Peyer's patch (tissue), 4 donors: ENCODE measurements at places on chromosomes 1 and 21. TPM values are rescaled to one million over a fixed set of nuclear protein-coding genes. Genes with fewer than 3 reads are reported as not detected.

DNA sequence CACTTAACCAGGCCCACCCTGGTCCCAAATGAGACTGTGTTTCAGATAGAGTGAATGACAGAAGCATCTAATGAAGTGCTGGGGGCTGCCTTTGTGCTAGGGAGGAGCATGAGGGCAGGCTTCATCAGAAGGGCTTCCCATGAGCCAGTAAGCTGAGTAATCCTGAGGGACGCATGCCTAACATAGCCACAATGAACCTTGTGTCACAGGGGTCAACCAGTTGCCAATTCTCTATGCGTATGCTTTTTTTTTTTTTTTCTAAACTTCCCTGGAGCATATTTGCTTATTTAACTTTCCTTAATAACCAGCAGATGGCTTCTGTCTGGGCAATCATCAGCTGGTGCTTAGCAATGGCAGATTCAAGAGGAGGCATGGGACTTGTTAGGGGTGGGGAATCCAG lies 25.5 kb upstream of the CYP2J2 start:
- no peaks in the 10 kb centered on the region for H3K27me3 ChIP-seq
- H3K27ac ChIP-seq = no peak overlapping the region
- no peak overlapping the region for H3K4me3 ChIP-seq
- no peaks in the 10 kb centered on the region for H3K4me1 ChIP-seq
- no peak for DNase-seq

DNA sequence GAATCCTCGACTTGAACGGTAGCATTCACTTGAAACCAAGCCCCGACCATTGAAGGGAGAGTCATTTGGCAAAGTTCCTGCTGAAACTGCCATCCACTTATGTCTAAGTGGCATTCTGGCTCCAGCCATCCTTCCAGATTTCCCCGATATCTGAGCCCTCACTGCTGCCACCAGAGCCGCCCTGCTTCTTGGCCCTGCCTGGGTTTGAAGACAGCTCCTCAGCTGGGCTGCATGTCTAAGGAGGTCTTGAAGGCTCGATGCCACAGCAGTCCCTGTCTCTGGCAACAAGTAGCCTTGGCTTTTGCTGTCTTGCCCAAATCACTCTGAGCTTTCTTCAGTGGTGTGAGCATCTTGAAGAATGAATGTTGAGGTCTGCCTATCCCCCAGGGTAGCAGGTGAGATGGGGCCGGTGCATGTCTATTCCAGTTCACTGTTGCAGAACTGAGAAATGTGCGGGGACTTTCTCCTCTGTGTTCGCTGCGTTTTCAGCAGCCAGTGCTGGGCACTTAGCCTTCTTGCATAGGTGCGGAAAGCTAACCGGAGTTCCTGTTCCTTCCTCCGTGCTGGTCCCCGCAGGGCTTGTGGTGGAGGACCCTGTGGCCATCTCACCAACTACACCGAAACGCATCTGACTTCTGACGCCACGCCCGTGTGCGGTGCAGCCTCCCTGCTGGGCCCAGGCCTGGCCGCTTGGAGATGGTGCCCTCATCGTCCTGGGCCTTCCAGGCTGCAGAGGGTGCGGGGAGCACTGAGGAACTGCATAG lies 29.2 kb downstream of the MAN1C1 start:
- DNase-seq = no peak
- no peak overlapping the region for H3K4me3 ChIP-seq
- no peaks in the 10 kb centered on the region for H3K4me1 ChIP-seq

DNA sequence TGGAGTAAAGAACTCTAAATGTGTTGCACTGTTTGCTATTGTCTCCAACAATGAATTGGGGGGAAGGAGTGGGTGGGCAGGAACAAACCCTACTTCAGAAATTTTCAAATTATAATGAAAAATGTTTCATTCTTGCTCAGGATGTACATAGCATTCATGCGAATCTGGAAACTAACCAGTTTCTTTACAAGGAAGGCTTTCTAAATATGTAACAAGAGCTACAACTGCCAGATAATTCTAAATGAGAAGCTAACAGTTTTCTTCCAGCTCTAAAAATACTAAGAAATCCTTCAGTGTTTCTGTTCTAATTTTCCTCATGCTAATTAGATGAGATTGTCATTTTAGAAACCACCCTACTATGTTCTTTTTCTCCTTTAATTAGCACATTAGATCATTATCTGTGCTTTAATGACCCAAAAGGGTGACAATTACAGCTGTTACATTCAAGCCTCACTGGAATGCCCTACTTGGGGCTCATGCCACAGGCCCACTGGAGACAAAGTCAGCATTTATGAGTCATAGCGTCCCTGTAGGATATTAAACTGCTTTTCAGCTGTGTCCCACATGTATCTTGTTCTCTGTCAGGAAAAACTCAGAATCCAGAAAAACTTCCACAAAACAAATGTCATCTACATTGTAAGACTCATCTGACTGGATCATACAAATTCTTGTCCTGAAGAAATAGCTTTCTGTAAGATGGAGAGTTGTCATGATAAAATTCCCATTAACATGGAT lies 804.6 kb upstream of the CXADR start:
- no peak for DNase-seq
- no peaks in the 10 kb centered on the region for H3K27me3 ChIP-seq
- no peaks in the 10 kb centered on the region for H3K36me3 ChIP-seq
- H3K27ac ChIP-seq = no peak overlapping the region
- no peak overlapping the region for H3K4me3 ChIP-seq

DNA sequence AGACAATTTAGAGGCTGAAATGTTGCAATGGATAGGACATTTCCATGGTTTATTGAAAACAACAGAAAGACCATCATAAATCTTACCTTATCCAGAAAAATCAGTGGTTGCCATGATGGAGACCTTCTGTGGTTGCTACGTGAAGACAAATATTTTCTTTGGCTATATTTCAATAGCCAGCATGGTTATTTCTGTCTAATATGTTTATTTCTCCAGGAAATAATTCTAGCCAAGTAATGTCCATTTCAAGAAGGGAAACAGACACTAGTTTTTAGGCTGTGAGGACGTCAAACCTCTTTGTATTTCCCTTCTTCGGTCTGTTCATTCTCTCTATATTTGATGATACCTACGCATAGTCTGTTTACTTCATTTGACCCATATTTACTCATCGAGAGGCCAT lies 49.2 kb upstream of the NFASC start:
- no peaks in the 10 kb centered on the region for H3K4me1 ChIP-seq
- no peaks in the 10 kb centered on the region for H3K27me3 ChIP-seq
- H3K36me3 ChIP-seq = no peaks in the 10 kb centered on the region

- DNase-seq = no peak
- H3K4me1 ChIP-seq = peaks cover 28% of the 10 kb centered on the region
- no peak overlapping the region for H3K27ac ChIP-seq
- no peaks in the 10 kb centered on the region for H3K27me3 ChIP-seq
Observed at GRCh38 chr1:206466840-206467649, 3.2 kb upstream of the IKBKE start.

- H3K27ac ChIP-seq = peak overlapping the region; percentile 56
- no peaks in the 10 kb centered on the region for H3K36me3 ChIP-seq
- H3K4me1 ChIP-seq = no peaks in the 10 kb centered on the region
- no peak for DNase-seq
- no peaks in the 10 kb centered on the region for H3K27me3 ChIP-seq
Observed at GRCh38 chr1:183194527-183195141, 8.6 kb downstream of the LAMC2 start.

GRCh38 chr1:40980453-40981121 lies 1.1 kb downstream of the CTPS1 start:
- DNase-seq = peak; percentile 58
- H3K4me3 ChIP-seq = peak overlapping the region; percentile 61
- H3K36me3 ChIP-seq = peaks cover 4% of the 10 kb centered on the region

- no peaks in the 10 kb centered on the region for H3K36me3 ChIP-seq
- no peak overlapping the region for H3K4me3 ChIP-seq
- no peaks in the 10 kb centered on the region for H3K4me1 ChIP-seq
- no peaks in the 10 kb centered on the region for H3K27me3 ChIP-seq
- DNase-seq = no peak
- H3K27ac ChIP-seq = no peak overlapping the region
Observed at GRCh38 chr1:119419109-119419508, 4.2 kb downstream of the HSD3B2 start.

- no peak overlapping the region for H3K4me3 ChIP-seq
- no peak for DNase-seq
- no peaks in the 10 kb centered on the region for H3K36me3 ChIP-seq
- no peaks in the 10 kb centered on the region for H3K4me1 ChIP-seq
- no peaks in the 10 kb centered on the region for H3K27me3 ChIP-seq
- H3K27ac ChIP-seq = no peak overlapping the region
Observed at GRCh38 chr1:245483247-245483646, 328.5 kb downstream of the KIF26B start.

GRCh38 chr1:204834336-204834735 lies 36.3 kb upstream of the NFASC start:
- H3K4me3 ChIP-seq = no peak overlapping the region
- DNase-seq = no peak
- H3K36me3 ChIP-seq = no peaks in the 10 kb centered on the region
- no peaks in the 10 kb centered on the region for H3K4me1 ChIP-seq
- no peaks in the 10 kb centered on the region for H3K27me3 ChIP-seq

DNA sequence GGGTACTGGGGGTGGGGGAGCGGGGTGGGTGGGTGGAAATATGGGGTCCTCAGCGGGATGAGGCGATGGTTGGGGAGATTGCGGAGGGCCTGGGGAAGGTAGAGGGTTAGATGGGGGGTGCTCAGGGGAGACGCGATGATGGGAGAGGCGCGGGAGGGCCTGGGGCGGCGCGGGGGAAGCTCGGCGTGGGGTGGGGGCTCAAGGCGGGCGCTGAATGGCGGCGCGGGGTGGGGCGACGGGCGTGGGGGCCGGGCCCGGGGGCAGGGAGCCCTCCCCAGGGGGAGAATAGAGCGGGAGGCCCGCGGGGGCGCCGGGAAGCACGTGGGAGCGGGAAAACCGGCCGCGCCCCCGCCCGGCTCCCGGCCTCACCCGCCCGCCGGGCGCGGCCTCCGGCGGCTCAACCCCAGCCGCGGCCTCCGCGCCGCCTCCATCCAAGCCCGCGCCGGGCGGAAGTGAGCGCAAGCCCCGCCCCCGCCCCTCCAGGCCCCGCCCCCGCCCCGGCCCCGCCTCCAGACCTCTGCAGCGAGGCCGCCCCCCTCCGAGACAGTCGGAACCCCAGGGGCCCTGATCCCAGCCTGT lies at the start of gene FAAP20:
TSS of gene FAAP20 (minus strand) at position 454 of the 579 bp plus-strand sequence. CDS start at position 431, 23 bp downstream.
- peaks cover 60% of the 10 kb centered on the region for H3K4me1 ChIP-seq
- H3K27me3 ChIP-seq = no peaks in the 10 kb centered on the region
- H3K4me3 ChIP-seq = peak within 1 kb of the TSS; percentile 59
- no peaks in the 10 kb centered on the region for H3K36me3 ChIP-seq
- peak within 1 kb of the TSS; percentile 98 for H3K27ac ChIP-seq

DNA sequence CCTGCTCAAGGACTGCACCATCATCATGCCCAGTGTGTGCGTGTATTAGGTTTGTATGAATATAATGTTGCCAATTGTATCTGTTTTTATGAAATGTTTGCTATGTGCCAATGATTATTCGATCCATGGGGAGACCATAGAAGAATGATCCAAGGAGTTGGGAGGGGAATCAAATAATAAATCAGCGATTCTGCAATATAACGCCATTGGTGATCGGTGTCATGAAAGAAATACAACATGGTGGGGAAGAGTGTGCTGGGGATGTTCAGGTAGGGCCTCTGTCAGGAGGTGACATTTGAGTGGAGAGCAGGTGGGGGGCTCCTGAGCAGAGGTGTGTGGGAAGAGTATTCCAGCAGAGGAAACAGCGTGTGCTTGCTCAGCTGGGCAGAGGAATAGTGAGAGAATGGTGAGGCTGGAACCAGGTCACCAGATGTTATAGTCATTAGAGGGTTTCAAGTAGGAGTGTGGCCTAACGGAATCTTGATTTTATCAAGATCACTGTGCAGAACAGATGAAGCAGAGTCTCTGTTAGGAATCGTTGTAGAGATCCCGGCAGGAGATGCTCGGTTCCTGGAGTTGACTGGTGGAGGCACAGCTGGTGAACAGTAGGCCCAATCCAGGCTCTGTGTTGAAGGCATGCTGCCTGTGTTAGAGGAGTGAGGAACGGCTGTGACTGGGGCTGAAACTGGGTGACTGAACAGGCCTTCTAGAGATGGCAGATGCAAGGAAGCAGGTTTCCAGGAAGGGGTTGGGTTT lies 2.9 kb upstream of the ZNF496 start:
- peaks cover under 1% of the 10 kb centered on the region for H3K36me3 ChIP-seq
- no peak overlapping the region for H3K27ac ChIP-seq
- no peaks in the 10 kb centered on the region for H3K27me3 ChIP-seq
- DNase-seq = no peak
- H3K4me1 ChIP-seq = peaks cover 15% of the 10 kb centered on the region

GRCh38 chr1:17099616-17100340 lies 19.5 kb downstream of the PADI2 start:
- H3K36me3 ChIP-seq = no peaks in the 10 kb centered on the region
- no peak overlapping the region for H3K27ac ChIP-seq
- H3K4me3 ChIP-seq = no peak overlapping the region
- no peaks in the 10 kb centered on the region for H3K27me3 ChIP-seq
- no peaks in the 10 kb centered on the region for H3K4me1 ChIP-seq
- DNase-seq = no peak

- no peak overlapping the region for H3K4me3 ChIP-seq
- peaks cover 10% of the 10 kb centered on the region for H3K4me1 ChIP-seq
- no peak for DNase-seq
- H3K27ac ChIP-seq = no peak overlapping the region
- no peaks in the 10 kb centered on the region for H3K27me3 ChIP-seq
Observed at GRCh38 chr1:16138772-16139221, 17.1 kb downstream of the EPHA2 start.

DNA sequence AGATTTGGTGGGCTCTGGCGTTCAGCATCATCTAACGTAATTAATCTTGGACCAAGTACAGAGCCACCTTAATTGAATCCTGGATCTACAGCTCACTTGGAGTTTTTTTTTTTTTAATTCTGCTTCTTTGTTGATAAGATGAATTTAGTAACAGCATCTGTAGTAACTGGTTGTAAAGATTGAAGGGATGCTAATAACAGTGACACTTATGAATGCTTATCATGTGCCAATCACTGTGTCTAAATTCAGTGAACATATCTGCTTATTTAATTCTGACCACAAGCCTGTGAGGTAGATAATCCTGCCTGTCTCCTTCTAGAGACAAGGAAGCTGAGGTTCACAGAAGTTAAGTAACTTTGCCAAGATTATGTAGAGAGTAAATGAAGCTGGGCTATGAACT lies 408.0 kb downstream of the RWDD3 start:
- H3K36me3 ChIP-seq = no peaks in the 10 kb centered on the region
- H3K27me3 ChIP-seq = no peaks in the 10 kb centered on the region
- DNase-seq = no peak
- no peaks in the 10 kb centered on the region for H3K4me1 ChIP-seq
- H3K27ac ChIP-seq = no peak overlapping the region

DNA sequence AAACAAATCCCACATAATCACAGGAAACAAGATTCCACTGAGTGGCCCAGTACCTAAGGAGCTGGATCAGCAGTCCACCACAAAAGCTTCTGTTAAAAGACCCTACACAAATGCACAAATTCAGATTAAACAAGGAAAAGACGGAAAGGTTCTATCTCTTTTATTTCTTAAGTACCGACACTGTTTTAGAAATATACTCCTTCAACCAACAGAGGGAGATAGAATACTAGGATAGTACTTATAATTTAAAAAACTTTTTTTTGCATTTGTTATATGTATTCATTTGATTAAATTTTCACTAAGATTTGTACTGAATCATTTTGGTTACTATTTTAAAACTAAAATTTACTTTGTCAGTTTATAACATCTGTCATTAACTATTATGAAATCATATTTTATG lies 12.5 kb downstream of the CDC7 start:
- H3K4me1 ChIP-seq = no peaks in the 10 kb centered on the region
- no peaks in the 10 kb centered on the region for H3K27me3 ChIP-seq
- no peak overlapping the region for H3K27ac ChIP-seq
- no peaks in the 10 kb centered on the region for H3K36me3 ChIP-seq
- H3K4me3 ChIP-seq = no peak overlapping the region

Gene VHLL
- not detected for total RNA-seq

Gene TSTD1
- 33.0 TPM for total RNA-seq

Gene NUP210L
- not detected for total RNA-seq

Gene TGFB2
- total RNA-seq = not detected

Gene ZNF648
- not detected for total RNA-seq

Gene RORC
- total RNA-seq = 57.6 TPM

Gene SPRR2B
- not detected for total RNA-seq

Gene ATAD3A
- total RNA-seq = 14.9 TPM

Gene PLA2G2F
- 0.27 TPM for total RNA-seq

Gene NUDT4B
- total RNA-seq = 9.1 TPM
